ENCODE measurements at places on chromosomes 13 and 19.

DNA sequence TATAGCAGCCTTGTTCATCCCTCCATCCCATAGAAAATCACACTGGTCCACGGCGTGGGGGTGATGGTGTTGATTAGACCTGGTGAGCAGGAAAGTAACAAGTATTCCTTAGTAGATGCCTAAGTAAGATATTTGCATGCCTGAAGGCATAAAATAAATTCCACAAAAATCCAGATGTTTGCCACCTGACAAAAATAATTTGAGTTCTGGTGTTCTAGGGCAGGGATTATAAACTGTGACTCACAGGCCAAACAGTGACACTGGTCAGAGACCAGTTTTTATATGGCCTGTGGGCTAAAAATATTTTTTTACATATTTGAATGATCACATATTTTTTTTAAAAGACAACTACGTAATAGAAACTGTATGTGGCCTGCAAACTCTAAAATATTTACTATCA, 310.7 kb downstream of the RFC3 start:
- DNase-seq, result no peak

- DNase-seq, result peak; percentile 43
Measured at GRCh38 chr19:48741129-48741999, 954 bp upstream of the RASIP1 start.

DNA sequence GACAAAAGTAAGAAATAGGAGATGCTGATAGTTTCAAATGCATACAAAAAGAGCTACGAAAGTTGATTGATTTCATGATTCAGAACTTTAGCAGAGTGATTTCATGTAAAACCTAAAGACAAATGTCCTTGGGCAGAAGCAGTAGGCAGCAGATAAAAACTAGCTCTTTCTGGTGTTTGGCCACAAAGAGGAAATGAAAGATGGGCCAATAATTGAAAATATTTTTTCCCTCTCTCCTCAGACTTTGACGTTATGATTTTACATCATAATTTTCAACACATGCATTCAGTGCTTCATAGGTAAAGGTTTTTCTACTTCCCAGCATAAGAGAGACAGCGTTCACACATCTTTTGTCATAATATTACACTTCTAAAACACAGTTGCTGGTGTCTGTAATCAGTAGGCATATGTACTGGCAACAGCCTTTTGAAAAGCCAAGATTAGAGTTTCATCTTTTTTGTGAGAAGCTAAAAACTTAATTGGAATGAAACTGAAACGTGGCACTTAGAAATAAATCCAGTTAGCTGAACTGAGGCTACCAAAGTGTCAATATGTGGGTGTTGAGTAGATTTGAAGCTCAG, 9.3 kb downstream of the SCEL start:
- DNase-seq, result no peak

DNA sequence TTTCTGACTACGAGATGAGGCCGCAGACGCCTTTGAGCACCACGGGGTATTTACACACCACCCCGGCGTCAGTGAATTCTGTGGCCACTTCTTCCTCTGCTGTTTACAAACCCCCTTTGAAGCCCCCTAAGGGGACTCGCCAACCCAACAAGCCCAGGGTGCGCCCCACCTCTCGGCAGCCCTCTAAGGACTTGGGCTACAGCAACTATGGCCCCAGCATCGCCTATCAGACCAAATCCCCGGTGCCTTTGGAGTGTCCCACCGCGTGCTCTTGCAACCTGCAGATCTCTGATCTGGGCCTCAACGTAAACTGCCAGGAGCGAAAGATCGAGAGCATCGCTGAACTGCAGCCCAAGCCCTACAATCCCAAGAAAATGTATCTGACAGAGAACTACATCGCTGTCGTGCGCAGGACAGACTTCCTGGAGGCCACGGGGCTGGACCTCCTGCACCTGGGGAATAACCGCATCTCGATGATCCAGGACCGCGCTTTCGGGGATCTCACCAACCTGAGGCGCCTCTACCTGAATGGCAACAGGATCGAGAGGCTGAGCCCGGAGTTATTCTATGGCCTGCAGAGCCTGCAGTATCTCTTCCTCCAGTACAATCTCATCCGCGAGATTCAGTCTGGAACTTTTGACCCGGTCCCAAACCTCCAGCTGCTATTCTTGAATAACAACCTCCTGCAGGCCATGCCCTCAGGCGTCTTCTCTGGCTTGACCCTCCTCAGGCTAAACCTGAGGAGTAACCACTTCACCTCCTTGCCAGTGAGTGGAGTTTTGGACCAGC, 5.3 kb downstream of the SLITRK5 start:
- DNase-seq, result no peak

DNA sequence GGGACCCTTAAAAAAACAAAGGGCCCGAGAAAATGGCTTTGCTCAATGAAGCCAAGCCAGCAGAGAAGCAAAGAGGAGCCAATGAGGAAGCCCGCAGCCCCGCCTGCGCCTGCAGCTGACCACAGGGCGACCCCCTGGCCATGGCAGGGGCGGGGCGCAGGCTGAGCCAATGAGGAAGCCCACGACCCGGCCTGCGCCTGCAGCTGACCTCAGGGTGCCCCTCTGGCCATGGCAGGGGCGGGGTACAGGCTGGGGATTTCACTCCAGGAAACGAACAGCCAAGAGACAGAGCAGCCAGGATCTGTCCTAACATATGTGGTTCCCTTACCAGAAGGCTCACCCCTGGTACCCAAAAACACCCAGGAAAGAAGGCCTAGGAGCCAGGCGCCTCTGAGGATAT, 101.4 kb downstream of the STK24 start:
- no peak for DNase-seq

DNA sequence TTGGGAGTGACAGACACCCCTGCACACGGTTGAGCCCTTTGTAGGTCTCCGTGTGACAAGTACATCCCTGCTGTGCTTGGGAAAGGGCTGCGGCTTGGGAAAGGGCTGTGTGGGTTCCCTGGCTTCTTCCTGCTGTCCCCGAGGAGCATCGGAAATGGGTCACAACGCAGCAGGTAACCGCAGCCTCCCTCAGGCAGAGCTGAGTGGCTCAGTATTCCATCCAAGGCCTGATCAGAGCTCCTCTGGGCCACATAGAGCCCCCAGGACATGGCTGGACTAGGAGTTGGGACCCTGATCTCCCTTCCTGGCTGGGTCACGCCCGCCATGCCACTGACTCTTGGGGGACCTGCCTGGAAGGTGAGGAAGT, 16.3 kb downstream of the TECR start:
- no peak for DNase-seq

DNA sequence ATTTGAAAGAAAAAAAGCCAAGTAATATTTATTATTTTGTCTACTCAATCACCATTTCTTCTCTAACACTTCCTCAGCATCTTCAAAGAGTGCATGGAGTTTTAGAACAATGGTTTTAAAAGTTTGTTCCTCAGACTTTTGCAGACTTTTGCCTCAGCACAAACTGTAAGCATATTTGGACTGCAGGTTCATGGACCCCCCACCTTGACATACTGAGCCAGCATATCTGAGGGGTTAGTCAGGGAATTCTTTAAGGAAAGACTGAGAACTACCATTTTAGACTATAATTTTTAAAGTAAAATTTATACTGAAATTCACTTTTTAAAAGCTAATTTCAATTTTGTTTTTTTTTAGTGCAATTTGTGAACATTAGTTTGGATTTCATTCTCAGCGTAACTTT, 1676.8 kb upstream of the PCDH20 start:
- no peak for DNase-seq

DNA sequence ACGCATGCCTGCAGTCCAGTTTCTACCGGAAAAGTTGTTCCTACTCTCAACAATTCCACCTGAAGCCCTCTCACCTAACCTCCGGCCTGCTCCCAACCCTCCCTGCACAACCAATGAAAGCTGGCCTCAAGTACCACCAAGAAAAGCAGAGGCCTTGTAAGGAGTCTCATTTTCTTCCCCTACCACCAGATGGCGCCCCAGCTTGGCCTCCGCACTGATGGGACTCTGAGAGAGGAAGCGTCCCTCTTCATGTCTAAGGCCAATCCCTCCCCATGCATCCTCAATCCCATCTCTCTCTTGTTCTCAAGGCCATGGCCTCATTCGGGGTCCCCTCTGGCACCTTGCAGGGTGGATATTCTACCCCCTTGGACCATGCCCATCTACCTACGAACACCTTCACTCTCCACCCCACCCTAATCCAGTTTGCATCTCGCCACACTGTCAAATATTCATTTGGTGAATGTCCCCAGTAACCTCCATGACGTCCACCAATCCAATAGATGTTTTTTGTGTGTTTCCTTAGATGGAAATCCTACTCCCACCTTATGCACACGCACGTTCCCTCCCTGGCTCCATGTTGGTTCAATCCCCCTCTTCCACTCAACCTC, 412.8 kb downstream of the ZNF536 start:
- peak; percentile 23 for DNase-seq

- DNase-seq, result peak; percentile 69
Measured at GRCh38 chr13:90105849-90106496, 1241.5 kb upstream of the MIR17HG start.

DNA sequence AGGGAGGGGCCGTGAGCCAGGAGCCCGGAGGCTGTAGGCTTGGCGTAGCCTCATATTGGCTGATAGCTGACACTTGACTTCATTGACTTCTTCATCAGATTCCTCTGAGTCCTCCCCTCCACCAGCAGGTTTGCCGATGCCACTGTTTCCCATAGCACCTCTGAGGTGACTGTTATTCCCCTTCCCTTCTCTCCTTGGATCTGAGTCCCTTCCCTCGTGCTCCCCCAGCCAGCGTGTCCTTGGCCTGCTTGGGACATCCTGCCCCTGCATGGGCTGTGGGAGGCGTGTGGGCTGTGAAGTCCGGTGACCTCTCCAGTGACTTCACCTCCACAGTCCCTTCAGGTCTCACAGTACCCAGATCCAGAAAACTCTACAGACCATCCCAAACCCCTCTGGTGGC, 8.8 kb downstream of the PPP1R37 start:
- no peak for DNase-seq

DNA sequence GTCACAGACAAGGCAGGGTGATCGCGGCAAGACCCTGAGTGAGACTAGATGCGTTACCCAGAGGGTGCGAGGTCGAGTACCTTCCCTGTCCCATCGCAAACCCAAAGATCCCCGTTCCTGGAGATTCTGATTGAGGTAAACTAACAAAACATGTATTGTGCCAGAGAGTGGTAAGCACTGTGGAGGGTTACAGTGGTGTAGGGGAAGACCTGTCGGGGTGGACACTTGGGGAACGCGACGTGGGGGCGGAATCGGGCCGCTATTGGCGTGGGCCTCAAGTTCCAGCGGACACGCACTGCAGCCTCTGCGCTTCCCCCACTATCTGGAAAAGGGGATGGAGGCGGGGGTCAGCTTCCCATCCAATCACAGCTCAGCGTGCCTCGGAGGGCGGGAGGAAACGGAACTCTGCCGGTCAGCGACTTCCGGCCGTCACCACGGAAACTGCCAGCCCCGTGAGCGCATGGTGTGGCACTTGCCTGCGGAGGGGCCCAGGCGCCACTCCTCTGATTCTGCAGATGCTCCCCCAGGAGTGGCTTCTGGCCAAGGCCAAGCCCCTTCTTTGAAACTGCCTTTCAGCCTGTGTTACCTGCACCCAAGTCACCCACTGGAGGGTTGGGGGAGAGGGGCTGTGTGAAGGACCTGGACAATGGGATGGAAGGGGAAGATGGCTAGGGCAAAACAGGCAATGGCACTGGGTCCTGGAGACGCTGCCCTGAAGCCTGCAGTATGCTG, 1.0 kb upstream of the UBE2M start:
- peak; percentile 84 for DNase-seq

GRCh38 chr13:89401264-89401675, 1730.1 kb downstream of the SLITRK5 start:
- DNase-seq, result peak; percentile 84

DNA sequence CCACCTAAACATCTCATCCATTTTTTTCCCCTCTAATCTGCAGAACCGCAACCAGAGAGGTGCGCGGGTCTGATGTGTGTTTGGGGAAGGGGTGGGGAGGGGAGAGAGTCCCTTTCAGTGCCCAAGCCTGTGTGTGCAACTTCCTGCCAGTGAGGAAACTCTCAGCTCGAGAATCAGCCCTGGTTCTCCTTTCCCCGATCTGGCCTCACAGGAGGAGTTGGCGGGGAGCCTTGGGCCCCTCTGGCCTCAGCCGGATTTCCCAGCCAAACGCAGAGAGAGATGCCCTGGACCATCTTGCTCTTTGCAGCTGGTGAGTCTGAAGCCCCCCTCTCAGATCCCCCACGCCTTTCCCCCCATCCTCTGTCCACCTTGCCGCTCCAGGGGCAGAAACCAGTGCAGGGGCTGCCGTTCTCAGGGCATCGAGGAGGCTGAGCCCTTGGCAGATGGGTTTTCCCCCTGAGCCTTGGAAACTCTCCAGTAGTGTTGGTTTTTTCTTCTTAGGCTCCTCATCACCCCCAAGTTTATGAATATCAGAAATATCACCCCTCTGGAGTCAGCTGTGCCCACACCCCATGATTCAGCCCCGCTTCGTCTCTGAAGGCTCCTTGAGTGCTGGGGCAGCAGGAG, at the start of gene C19orf38:
TSS of gene C19orf38 (plus strand) at position 186 of the 627 bp plus-strand sequence. CDS start at position 280, 94 bp downstream.
- no peak for DNase-seq

GRCh38 chr19:40216013-40216776, 2.0 kb downstream of the TTC9B start:
- DNase-seq, result no peak

DNA sequence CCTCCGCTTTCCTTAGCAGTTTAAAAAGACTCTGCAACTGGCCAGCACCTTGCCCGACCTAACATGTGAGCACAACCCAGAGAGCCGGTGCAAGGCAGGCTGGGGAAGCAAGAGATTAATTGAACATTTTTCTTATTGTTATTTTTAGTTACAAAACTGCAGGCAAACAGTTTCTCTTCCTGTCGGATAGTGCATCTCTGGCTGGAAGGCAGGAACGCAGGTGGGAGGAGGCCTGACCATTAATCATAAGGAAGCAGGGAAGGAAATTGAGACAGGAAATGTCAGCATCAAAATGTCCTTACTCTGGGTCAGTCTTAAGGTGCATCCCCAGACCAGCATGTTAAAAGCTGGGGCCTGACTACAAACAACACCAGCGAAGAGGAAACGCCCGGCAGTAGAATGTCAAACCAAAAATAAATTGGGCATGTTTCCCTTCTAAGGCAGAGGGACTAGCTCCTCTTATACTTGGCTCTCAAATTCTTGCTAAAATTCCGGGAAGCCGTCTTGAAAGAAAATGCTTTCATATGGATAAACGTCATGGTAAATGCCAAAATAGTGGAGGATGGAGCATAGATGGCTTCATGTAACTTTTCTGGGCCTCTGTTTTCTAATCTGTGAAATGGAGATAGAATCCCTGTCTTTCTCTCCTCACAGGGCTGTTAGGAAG, 226.8 kb downstream of the RAP2A start:
- no peak for DNase-seq

- peak; percentile 8 for DNase-seq
Measured at GRCh38 chr13:99505814-99506269, 4.6 kb downstream of the TM9SF2 start.
